ENCODE measurements at places on chromosomes 7 and 10.

DNA sequence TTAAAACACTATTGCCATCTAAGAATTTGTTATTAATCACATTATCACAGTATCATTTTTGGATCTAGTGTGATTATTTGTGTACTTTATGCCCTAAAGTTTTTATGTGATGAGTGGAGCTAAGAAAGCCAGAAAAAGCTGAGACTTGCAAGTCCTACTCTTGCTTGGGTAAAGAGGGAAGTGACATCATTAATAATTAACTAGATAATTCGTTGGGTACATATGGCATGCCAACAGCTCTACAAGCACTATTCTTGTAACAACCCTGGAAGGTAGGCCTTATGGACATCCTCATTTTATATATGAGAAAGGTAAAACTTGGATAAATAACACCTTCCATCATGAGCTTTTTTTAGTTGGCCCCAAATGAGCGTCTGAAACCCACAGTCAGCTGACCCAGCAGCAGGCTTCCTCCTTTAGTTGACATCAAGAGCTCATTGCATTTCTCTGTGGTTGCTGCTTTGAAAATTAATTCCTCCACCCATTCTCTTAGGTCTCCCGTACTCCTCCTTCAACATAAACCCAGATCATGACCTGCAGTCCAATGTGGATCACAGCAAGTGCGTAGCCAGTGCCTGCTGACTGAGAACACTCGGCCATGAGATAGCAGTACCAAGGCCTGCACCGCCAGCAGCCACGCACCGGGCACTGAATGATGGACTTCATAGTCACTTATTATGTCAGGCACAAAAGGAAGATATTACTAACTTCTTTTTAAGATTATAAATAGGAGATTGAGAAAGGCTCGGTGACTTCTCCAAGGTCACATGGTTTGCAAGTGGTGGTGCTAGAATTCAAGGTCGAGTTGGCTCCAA lies 292.0 kb upstream of the AOAH start:
- DNase-seq, result no peak

DNA sequence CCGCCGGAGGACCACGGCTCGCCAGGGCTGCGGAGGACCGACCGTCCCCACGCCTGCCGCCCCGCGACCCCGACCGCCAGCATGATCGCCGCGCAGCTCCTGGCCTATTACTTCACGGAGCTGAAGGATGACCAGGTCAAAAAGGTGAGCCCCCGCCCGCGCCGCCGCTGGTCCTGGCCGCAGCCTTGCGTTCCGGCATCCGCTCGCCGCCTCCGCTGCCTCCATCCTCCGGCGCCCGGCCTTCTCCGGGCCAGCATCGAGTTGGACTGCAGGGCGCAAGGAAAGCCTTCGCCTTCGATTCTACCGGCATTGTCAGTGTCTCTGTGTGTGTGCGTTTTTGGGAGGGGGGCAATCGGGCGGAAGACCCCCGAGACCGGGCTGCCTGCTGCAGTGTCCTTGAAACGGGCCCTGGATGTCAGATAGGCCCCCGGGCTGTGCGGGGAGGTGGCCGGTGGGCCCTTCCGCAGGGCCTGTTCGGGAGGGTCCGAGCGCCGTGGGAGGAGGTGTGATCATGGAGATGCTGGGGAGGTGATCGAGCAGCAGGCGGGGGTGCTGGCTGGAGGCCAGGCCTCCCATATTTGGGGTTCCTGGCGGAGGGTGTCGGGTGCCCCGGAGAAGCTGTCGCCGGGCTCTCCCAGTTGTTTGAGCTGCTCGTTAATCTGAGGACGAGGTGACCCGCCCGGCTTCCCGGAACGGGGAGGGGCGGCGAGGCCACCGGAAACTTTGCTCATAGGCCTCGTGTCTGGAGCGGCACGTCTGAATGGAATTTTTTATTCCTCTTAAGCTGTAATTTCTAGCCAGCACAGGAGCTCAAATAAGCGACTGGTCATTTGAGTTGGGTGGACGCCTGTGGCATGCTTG lies 40.8 kb downstream of the HK1 start:
- DNase-seq, result peak; percentile 62

- DNase-seq, result no peak
Measured at GRCh38 chr7:57646901-57647246, 196.9 kb downstream of the ZNF716 start.

- no peak for DNase-seq
Measured at GRCh38 chr10:125757742-125758141, 17.9 kb downstream of the MMP21 start.

GRCh38 chr10:31036209-31036608 lies 4.5 kb upstream of the ZNF438 start:
- DNase-seq, result no peak

- DNase-seq, result peak; percentile 23
Measured at GRCh38 chr10:17453373-17454091, 863 bp downstream of the ST8SIA6 start.

DNA sequence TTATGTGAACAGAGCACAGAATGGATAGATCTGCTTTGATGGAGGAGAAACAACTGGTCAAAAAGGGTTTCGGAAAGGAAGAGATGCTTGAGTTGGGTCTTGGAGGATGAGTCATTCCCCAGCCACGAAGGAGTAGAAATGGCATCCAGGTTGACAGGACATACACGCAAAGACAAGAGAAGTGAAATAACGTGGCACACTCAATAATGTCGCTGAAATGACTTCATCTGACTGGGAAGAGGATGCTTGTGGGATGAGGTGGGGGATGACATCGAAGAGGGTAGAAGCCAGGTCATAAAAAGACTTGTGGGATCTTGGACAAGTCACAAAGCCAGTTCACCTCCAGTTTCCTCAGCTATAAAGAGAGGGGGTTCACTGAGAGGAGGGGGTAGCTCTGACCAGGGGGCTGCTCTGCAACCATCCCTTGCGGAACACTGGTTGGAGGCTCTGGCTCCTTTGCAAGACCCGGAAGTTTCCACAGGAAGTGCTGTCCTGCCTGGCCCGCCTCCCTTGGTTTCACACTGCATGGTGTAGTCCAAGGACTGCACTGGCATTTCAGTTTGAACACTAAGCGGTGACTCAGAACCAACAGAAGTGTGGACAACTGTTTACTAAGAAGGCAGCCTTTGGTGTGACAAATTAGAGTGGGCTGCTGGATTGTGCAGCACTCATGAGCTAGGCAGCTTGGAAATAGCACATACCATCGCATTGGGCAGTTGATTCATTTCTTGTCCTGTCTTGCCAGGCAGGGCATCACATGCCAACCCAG lies 189.9 kb upstream of the ADO start:
- no peak for DNase-seq

GRCh38 chr10:47330804-47331203 lies 8.6 kb downstream of the GDF2 start:
- no peak for DNase-seq

GRCh38 chr10:14035506-14035905 lies 295.2 kb downstream of the FRMD4A start:
- no peak for DNase-seq

DNA sequence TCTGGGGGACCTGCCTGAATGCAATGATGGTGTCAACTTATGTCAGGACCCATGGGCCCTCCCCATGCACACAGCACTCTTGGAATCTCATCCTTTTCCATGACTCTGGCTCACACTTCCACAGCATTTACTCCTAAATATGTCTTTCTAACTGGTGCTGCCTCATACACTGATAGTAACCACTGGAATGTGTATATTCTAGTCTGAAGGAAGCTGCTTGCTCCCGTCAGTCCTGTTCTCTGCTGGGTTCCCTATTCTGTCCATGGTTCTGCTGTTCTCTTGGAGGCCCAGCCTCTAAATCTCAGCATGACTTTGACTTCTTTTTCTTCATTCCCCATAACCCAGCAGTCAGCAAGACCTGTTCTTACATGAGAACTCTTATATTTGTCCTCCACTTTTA lies 1055.1 kb downstream of the KCNMA1 start:
- no peak for DNase-seq

DNA sequence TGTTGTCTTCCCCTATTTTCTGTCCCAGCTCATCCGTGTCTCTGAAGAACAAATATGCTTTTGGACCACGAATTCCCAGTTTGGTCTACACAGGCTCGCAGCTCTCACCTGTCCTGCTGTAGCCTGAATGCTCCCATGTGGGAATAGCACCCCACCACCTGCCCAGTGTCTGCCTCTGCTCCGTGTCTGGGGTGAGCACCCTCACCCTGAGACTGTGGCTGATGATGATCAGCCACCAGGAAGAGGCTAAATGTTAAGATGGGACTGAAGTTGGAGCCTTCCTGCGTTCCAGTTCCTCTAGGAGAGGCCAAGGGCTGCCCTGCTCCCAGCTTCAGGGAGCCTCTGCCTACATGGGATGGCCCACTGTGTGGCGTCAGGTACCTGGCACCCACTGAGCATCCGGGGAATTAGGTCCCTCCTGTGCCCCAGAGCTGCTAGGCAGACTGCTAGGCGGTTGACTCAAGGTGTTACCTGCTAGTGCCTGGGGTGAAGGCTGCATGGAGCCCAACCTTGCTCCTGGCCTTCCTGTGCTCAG lies 3.7 kb downstream of the PGAM2 start:
- DNase-seq, result no peak

DNA sequence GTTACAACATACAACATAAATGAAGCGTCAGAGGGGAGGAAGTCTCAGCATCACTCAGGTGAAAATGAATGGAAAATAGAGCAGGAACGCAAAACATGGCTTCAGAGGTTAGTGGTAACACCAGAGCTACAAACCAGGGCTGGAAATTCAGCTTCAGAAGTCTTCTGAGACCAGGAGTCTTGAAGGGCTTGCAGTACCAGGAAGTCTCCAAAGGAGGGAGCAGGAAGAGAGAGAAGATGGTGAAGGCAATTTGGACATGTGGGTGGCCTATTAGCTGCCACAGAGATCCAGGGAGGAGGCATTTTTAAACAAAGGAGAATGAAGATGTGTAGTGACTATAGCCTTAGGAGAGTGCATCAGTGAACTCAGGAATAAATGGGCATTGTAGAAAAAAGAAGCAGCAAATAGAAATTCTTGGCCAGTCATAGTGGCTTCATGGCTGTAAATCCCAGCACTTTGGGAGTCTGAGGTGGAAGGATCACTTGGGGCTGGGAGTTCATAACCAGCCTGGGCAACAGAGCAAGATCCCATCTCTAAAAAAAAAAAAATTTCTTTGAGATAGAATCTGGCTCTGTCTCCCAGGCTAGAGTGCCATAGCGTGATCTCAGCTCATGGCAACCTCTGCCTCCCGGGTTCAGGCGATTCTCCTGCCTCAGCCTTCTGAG lies 9.3 kb upstream of the TET1 start:
- no peak for DNase-seq

- DNase-seq, result no peak
Measured at GRCh38 chr7:107258737-107259136, 89.9 kb downstream of the HBP1 start.

GRCh38 chr10:33133557-33133956 lies 175.5 kb upstream of the ITGB1 start:
- no peak for DNase-seq

DNA sequence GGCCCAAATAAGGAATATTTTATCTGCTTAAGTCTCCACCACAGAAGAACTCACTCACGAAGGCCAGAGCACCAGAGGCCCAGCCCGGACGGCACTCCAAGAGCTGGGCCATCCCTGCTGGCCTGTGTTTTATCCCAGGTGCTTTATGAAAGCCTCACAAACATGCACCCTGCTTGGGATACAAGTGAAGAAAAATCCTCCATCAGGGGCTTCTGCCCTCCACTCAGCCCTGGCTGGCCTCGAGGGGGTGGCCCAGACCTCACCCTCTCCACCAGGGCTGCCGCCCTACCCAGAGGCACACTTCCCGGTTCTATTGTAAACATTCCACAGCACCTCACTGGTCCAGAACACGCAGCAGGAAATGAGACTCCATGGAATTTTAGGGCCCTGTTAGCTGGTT lies 19.8 kb upstream of the DNAAF5 start:
- no peak for DNase-seq

DNA sequence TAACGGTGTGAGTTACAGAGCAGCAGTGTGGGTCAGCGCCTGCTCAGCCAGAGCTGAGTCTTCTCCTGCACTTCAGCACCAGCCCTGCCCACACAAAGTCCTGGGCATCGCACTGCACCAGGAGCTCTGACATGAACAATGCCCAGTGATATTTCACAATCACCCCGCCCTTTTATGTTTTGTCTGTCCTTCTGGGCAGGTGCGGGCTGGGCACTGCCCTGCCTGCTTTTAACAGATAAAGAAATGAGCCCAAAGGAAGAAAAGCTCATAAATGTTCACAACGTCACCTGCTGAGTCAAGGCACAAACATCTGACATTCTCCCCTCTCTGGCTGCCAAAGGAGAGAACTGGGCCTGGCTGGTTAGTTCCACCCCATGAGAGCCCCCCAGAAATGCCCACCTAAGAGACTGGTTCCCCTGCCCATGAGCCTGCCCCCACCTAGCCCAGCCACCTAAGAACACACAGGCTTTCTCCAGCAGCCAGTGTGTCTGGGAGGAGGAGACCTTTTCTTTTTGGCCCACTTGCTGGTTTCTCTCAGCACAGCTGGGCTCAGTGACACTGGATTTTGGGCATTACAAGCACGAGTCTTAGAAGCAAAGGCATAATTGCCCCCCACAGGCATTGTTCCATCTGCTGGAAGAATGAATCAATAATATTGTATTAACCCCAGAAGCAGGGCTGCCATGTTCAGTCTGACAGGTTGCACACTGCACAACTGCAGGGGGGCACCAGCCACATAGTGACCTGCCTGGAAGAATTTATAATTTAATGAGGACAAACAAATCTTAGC lies 22.3 kb downstream of the CALML3 start:
- no peak for DNase-seq

DNA sequence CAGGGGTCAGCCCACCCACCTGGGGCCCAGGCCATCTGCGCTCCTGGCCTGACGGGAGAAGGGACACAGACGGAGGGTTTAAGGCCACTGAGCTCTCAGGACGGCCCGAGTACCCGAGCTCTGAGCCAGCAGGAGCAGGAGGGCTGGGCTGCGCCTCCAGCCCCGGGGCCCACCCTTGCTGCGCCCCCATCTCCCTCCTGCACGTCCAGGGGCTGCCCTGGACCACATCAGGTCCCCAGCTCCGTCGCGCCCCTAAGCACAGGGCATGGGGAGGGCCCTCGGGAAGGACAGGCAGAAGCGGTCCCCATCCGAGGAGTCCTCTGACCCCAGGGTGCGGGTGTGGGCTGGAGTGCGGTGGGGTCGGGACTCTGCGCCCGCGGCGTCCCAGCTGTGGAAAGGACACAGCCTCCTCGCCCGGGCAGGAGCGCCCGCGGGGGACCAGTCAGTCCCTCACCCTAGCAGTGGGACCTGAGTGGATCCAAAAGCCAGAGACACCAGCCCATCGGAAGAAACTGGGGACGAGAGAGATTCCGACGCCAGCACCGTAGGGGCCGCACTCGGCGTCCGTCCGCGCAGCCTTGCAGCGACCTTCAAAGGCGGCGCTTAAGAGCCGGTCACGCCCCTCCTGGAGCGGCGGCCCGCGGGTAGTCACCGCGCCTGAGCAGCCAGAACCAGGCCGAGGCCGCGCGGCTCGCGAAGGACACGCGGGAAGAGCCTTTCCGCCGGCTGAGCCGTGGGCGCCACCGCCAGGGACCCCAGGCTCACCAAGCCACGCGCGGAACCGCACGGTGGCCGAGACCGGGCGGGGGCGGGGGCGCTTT lies 15.9 kb downstream of the CAMK2B start:
- DNase-seq, result peak; percentile 44

DNA sequence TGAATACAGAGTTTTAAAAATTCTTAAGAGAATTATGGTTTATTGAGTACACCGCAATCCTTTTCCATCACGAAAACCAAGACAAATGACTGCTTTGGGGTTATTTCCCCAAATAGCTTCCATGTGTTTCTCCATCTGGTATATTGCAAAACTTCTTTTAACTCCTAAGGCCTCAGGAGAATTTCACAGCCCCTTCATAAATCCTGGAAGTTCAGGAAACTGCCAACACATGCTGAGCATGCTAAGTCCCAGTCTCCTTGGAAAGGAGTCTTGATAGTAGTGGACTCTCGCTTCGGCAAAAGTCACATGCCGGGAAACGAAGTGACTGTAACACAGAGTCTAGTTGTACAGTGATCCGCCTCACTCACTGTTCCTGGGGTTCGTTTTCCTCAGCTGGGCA lies 88.1 kb upstream of the RSU1 start:
- no peak for DNase-seq

All from stimulated activated CD4-positive, alpha-beta T cell treated with anti-CD3 and anti-CD28 coated beads, Interleukin-12 subunit alpha, Interleukin-12 subunit beta, amount 100 ng/mL, for 24 hours (primary cell).